A172 (cell line): ENCODE measurements at places on chromosomes 13 and 19. TPM values are rescaled to one million over a fixed set of nuclear protein-coding genes. Genes with fewer than 3 reads are reported as not detected.

ZNF473 gene
- 17.8 and 21.0 TPM in 2 replicates for total RNA-seq

C1QTNF9B gene
- not detected in 2 replicates for total RNA-seq

CCDC70 gene
- total RNA-seq = not detected in 2 replicates

FAAP24 gene
- total RNA-seq = 10.4 and 12.7 TPM in 2 replicates

GPR32 gene
- not detected in 2 replicates for total RNA-seq

SULT2B1 gene
- 0.38 TPM in 1 of 2 replicates, not detected in the other for total RNA-seq

- no peak for DNase-seq
Measured at GRCh38 chr19:47404334-47405196, 14.8 kb downstream of the MEIS3 start.

DNA sequence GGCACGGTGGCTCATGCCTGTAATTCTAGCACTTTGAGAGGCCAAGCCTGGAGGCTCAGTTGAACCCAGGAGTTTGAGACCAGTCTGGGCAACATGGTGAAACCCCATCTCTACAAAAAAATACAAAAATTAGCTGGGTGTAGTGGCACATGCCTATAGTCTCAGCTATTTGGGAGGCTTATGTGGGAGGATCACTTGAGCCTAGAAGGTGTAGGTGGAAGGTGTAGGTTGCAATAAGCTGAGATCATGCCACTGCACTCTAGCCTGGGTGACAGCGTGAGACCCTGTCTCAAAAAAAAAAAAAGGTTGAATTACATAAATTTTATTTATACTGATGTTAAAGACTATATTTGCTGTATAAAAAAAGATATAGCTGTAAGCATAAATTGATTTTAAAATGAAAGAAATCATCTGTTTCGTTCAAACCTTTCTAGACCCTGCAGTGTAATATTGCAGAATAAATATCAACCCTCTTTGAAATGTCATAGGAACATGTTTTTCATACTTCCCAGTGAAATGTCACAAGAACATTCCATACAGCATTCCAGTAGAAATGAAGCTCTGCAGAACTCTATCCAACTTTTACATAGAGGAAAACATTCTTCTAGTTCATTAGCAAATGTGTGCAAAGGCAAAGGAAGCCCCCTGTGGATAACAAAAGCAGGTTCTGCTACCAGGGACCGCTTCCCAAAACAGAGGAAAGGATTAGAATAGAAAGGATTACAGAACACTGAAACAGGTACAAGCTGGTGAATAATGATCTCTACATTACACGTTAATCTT lies 76.0 kb downstream of the CAB39L start:
- no peak for DNase-seq

GRCh38 chr13:84315527-84315926 lies 433.3 kb upstream of the SLITRK1 start:
- no peak for DNase-seq

- no peak for DNase-seq
Measured at GRCh38 chr13:51966186-51966585, 45.1 kb downstream of the ATP7B start.

- DNase-seq = no peak
Measured at GRCh38 chr19:39150235-39150634, 24.6 kb downstream of the PAK4 start.

DNA sequence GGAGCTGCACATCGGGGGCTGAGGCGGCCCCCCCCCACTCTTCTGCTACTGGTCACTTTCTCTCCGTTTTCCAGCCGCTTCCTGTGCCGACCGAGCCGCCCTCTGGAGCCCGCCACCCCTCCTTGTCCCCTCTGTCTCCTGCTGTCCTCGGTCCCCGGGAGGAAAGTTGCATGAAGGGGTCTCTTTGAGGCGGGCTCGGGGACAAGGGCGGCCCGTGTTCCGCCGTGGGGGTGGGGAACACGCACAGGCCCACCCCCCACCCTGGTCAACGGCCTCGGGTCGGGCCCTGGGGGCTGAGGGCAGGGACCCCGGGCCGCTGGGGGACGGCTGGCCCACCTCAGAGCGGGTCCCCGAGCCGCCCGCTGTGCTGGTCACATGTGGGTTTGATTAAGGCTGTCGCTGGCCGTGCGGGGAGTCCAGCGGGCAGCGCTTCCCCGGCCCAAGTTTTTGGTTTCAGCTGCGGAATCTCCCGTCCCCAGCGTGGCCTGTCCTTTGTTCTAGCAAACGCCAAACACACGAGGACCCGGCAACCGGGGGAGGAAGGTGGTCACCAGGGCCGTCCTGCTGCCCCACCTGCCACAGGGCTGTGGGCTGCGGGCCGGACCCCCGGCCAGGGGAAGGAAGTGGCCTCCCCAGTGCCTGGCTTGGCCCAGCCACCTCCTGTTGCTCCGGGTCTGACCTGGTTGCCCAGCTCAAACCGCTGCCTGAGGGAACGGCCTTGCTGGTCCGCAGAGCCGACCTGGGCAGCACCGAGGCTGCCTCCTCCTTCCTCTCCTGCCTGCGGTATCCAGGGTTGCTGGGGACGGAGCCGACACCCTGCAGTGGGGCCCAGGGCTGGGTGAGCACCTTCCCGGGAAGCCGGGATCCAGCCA lies 1.9 kb downstream of the EFNA2 start:
- no peak for DNase-seq

GRCh38 chr19:45592366-45592765 lies 7.8 kb upstream of the OPA3 start:
- DNase-seq = no peak

DNA sequence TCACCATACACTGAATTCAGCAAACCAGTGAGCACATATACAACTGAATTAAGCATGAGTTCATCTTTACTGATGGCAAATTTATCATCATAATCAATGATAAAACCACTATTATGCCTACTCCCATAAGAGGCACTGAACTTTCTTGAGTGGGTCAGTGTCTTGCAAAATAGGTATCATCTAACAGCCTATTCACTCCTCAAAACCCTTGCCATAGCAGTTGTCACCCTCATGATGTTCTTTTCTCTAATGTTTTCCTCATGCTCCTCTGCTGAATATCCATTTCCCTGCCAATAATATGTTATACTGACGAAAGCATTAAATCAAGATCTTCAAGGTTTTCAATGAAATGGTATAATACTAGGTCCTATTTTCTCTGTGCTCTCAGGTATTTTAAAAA lies 5.6 kb downstream of the ARGLU1 start:
- DNase-seq = no peak

- no peak for DNase-seq
Measured at GRCh38 chr19:17843292-17843827, 4.4 kb downstream of the JAK3 start.

DNA sequence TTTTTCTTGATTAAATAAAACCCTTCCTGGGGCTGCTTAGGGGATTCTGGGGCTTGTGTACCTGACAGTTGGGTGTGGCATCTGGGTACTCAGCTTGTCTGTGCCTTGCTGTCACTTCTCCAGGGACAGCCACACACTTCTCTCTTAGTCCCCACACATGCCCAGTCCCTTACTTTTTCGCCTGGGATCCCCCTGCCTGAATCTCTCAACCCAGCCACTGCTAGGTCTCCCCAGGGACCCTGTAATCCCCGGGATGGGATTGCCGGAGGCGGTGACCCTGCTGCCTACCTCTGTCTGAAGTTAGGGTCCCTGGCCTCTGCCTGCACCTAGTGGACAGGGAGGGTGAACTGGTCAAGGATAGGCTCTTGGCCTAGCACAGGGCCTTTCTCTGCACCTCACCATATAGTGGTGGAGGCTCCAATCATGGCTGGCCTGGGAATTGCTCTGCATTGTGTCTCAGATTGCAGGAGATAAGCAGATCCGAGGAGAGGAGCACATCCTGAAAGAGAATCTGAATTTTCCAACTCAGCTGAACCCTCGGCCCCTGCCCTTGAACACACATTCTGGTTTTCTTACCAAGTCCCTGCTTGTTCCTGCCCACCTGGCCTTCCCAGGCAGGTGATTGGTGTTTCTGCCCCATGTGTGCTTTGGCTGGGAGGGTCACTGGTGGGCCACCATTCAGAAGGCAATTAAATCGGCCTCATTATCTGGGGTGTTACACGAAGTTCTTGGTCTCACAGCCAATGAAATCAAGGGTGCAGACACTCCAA lies 8.7 kb upstream of the ZNF492 start:
- DNase-seq = no peak

DNA sequence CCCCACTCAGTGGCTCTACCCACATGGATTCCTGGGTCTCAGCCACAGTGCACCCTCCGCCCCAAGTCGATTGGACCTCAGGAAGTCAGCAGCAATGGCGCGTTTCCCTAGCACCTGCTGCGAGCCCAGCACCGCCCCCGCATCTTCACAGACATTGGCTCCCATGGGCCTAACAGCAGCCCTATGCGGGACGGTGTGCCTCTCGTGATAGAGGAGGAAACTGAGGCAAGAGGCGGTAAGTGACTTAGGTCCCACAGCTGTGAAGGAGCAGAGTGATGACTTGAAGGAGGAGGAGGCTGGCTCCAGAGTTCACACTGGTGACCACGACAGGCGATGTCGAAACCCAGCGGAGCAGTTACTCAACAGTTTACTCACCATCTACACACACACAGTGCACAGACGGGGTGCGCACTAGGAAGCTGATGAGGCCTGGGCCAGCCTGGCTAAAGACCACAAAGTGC lies 104.5 kb upstream of the SOX1 start:
- no peak for DNase-seq

DNA sequence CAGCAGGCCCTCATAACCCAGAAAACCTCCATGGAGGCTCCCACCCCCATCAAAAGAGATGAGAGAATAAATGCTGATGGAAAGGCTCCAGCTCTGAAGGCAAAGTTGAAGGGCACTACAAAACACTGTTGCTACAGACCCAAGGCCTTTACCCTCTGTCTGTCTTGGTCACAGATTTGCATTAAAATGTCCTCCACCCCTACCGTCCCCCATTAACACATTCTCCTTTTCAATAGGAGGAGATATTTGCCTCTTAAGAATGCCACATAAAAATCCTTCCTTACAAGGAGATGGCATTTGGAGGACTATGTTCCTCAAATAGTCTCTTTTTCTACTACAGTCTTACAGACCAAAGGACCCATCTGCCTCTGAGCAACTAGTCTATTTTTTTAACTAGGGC lies 361.5 kb downstream of the ENOX1 start:
- no peak for DNase-seq

DNA sequence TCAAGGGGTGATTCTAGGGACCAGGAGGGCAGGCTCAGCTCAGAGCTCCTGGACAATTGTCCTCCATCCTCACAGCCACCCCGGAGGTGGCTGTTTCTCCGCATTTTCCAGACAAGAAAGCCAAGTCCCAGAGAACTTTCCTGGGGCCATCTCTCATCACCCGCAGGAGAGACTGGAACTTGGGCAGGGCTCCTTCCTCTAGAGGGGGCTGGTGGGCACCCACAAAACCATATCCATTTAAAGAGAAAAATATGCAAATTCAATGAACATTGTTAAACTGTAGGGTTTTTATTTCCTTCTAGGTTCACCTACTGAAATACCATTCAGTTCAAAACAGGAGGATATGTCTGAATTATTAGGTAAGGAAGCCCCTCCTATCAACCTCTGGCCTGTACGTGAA lies 16.6 kb downstream of the SPACA7 start:
- no peak for DNase-seq

DNA sequence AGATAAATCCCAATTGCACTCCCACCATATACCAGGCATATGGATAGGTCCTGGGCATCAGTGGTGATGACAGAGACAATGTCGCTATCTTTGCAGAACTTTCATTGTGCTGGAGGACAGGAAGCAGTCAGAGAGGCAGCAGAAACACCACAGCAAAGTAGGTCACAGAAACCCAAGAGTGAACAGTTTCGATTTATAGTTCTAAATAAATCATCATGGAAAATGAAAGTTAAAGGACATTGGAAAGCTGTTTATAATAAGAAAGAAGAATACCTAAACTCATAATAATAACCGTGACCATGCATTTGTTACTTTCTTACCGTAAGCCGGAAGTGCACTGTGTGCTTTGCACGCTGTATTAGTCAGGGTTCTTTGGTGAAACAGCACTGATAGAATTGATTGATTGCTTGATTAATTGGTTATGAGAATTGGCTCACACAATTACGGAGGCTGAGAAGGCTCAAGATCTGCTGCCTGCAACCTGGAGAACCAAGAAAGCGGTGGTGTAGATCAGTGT lies 38.9 kb downstream of the ALOX5AP start:
- DNase-seq = no peak

DNA sequence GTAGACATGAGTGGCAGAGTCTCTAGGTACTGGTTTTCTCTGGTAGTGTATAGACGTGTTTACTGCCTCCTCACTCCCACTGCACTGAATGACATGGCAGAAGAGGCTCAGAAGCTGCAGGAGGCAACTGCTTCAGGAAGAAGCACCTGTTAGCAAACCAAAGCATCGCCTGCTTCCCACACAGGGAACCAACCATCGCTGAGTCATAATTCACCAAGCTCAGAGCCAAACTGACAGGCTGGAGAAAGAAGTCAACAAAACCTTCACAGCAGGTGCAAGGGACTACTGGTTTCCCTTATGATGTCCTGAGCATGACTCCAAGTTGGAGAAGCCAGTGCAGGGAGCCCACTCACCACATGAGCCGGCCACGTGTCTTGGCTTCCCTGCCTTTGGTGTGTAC lies 69.8 kb downstream of the KCTD12 start:
- DNase-seq = no peak

DNA sequence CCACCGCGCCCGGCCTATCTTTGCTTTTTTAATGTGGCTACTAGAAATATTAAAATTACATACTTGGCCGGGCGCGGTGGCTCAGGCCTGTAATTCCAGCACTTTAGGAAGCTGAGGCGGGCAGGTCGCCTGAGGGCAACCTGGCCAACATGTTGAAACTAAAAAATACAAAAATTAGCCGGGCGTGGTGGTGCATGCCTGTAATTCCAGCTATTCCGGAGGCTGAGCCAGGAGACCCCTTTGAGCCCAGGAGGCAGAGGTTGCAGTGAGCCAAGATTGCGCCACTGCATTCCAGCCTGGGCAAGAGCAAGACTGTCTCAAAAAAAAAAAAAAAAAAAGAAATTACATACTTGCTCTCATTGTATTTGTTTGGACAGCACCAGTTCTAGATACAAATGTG lies 34.8 kb upstream of the DPRX start:
- DNase-seq = no peak

GRCh38 chr19:17686023-17686521 lies 2.1 kb downstream of the UNC13A start:
- no peak for DNase-seq

DNA sequence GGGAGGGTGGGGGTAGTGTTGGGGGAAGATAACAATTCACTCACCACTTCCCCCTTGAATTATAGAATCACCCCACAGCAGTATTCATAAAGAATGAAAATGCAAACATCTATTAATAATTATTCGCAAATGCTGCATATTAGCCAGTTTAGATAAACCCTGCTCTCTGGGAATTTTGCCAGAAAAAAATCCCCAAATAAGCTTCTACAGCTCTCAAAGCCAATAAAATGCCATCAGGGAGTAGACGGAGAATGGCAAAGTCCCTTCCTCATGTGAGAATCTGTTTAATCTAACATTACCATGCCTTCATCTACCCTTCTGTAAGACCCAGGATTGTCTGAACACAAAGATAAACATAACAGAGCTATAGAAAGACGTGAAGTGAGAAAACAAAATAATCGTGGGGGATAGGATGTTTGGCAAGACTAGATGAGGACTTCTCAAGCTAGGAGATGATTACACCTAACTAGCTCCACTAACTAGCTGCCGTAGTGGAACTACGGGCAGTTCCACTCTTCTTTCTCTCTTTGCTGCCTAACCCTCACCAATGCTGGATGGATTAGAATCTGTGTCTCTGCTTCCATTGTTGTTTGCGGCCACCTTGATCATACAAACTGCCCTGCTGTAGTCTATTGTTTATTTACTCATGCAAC lies 32.4 kb upstream of the CACNA1A start:
- DNase-seq = no peak
